ENCODE measurements at places on chromosomes 1 and 21. TPM values are rescaled to one million over a fixed set of nuclear protein-coding genes. Genes with fewer than 3 reads are reported as not detected.

The ADORA3 gene
- total RNA-seq, result not detected

The SPRR2G gene
- not detected for total RNA-seq

The TDRKH gene
- total RNA-seq, result 5.4 TPM

The NUAK2 gene
- 31.2 TPM for total RNA-seq

The LDLRAD2 gene
- 0.10 TPM for total RNA-seq

The PTTG1IP gene
- total RNA-seq, result 89.3 TPM

The NIBAN1 gene
- 0.90 TPM for total RNA-seq

The C2CD4D gene
- not detected for total RNA-seq

The HHAT gene
- total RNA-seq, result 2.2 TPM

The KRTAP7-1 gene
- not detected for total RNA-seq

The HORMAD1 gene
- total RNA-seq, result 8.1 TPM

The CELA3A gene
- total RNA-seq, result not detected

The SIK1 gene
- 19.6 TPM for total RNA-seq

The CRYBG2 gene
- total RNA-seq, result 2.0 TPM

The CSMD2 gene
- not detected for total RNA-seq

The SH2D2A gene
- 2.1 TPM for total RNA-seq

The ZMYND12 gene
- 0.20 TPM for total RNA-seq

The KLF17 gene
- 0.33 TPM for total RNA-seq

The GNAT2 gene
- total RNA-seq, result not detected

The PRDM16 gene
- total RNA-seq, result 0.09 TPM

The TCHH gene
- 0.14 TPM for total RNA-seq

The TNFRSF18 gene
- not detected for total RNA-seq

The FMN2 gene
- 2.8 TPM for total RNA-seq

The SLX9 gene
- total RNA-seq, result 59.3 TPM

The LYPD8 gene
- total RNA-seq, result 0.21 TPM

The COL11A1 gene
- total RNA-seq, result 3.8 TPM

The GJA9 gene
- total RNA-seq, result not detected

The ANKRD13C gene
- 5.5 TPM for total RNA-seq

The SLC30A10 gene
- not detected for total RNA-seq

The PODN gene
- total RNA-seq, result not detected

The TP73 gene
- 0.39 TPM for total RNA-seq

The OR10T2 gene
- not detected for total RNA-seq

The INAVA gene
- 37.0 TPM for total RNA-seq

The MRAP gene
- not detected for total RNA-seq

The TIAM1 gene
- 0.33 TPM for total RNA-seq

The HPCAL4 gene
- total RNA-seq, result 0.28 TPM

Measured in A549 treated with RU486 at 1 μM for 4 hours (cell line).